Bone marrow (tissue), 2 donors: ENCODE measurements at places on chromosomes 12 and 14.

DNA sequence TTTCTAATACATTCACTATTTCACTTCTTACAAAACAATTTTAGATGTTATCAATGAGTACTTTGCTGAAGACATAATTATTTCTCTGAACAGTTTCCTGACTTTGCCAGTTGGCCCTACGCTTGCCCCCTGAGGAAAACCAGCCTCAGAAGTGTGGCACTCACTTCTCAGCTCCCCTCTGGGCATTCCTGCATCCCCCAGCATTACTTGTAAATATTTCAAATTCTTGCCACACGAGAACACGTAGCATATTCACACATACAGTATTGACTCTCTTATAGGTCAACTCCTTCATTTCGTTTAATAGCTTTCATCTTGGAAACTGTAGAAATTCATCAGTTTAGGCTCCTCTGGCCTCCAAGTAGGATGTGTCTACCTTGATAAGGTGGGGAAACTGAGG, 65.2 kb downstream of the OTX2 start:
- DNase-seq = no peak

GRCh38 chr14:104142136-104142945, 4.0 kb downstream of the KIF26A start:
- no peak for DNase-seq

DNA sequence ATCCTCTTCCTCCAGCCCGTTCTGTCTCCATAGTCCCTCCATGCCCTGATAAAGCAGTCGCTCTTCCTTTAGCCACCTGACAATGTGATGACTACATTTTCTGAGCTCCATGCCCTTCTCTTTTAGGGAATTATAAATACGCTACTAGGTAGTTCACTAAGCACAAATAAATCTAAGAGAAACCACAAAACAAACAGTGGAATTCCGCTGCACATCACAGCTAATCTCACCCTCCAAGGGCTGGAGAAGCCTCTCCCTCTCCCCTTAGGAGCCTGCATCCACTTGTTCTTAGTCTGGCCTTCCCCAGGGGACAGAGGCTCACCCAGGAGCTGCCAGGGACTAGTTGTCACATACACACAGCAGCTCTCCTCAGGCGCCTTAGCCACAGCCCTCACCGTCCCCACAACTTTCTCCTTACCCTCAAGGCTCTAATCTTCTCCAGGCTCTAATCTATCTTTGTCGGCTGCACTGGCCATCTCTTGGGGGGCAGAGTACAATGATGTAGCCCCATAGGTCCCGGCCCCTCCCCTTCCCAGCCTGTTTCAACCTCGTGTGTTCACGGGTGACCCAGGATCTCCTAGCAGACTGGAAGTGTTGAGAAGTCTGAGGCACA, 55.9 kb upstream of the GPR68 start:
- DNase-seq = no peak

- DNase-seq = no peak
Observed at GRCh38 chr14:91419044-91419397, 1.4 kb upstream of the CCDC88C start.

- no peak for DNase-seq
Observed at GRCh38 chr14:92789457-92790089, 4.5 kb upstream of the GOLGA5 start.

GRCh38 chr14:36438883-36439282, 81.1 kb downstream of the NKX2-1 start:
- no peak for DNase-seq

DNA sequence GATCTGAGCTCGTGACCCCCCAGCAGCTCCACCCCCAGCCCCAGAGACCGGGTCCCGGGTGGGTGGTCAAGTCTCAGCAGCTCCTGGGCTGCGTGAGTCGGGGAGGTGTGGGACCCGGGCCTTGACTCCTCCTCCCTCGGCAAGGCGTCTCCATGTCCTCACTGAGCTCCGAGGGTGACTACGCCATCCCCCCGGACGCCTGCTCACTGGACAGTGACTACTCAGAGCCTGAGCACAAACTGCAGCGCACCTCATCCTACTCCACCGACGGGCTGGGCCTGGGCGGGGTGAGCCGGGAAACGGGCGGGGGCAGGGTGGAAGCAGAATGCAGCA, 28.1 kb downstream of the PIGH start:
- DNase-seq = no peak

GRCh38 chr14:54309615-54310014, 87.2 kb upstream of the CDKN3 start:
- no peak for DNase-seq

- no peak for DNase-seq
Observed at GRCh38 chr14:52882824-52883223, 68.0 kb downstream of the FERMT2 start.

- DNase-seq = no peak
Observed at GRCh38 chr12:12534975-12535374, 27.7 kb downstream of the DUSP16 start.

DNA sequence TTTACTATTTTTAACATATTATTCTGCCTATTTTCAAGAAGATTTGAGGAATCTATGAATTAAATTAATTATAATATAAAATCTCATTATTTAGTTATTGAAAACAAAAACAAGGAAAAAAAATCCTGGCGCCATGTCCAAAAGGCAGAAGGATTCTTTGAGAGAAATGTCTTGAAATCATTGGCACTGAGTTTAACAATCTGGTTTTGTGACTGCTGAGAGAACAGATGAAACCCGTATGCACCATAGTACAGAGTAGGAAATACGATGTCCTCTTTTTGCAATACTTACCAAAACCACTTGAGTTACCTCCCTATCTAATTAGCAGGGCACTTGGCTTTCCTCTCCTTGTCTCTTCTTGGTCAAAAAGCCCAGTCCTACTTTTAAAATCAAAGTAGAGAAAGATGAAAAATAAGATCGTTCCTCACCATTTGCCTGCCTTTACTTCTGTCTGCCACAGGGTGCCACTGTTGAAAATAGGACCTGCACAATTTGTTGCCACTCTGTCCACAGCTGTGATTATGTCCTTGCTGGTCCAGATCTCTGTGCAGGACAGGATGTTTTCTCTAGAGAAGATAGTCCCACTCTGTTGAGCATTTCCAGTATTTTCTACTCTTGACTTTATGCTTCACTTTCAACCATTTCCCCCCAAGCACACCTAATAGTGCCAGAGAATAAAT, 179.7 kb downstream of the PDZRN4 start:
- DNase-seq = no peak
